ENCODE measurements at places on chromosomes 5 and 9.

GRCh38 chr9:91714874-91715615 is 235.0 kb downstream of the ROR2 start:
- no peak for DNase-seq

- DNase-seq = no peak
These were observed 15.6 kb downstream of the CIZ1 start for GRCh38 chr9:128175726-128176125.

- DNase-seq = no peak
These were observed 25.4 kb downstream of the SLC1A3 start for GRCh38 chr5:36631620-36632362.

- DNase-seq = no peak
These were observed 32.4 kb upstream of the RPL26L1 start for GRCh38 chr5:172926796-172927195.

GRCh38 chr5:43601454-43602260 is 1.3 kb upstream of the NNT start:
- DNase-seq = no peak

- DNase-seq = no peak
These were observed 195.5 kb downstream of the TMEM167A start for GRCh38 chr5:82881571-82882174.

GRCh38 chr9:109182940-109183798 is 16.1 kb upstream of the FRRS1L start:
- no peak for DNase-seq

DNA sequence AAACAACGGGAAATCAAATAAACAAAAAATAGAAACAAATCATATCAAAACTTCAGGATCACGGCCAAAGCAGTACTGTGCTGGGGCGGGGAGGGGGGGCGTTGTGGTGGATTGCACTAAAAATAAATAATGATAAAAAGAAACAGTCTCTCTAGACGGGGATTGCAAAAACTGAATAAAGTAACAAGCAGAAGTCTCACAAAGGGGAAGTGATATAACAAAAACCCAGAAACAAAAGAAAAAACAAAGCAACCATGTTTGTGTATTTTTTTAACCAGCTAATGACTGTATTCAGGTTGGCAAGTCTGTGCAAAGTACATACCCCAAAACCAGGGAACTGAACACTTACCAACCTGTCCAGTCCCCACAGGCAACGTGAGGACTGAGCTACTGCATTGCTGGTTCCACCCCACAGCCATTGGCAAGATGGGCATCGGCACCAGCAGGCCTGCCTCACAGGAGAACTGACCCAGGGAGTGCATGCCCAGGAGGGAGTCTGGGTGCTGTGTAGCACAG is 24.1 kb downstream of the BICD2 start:
- no peak for DNase-seq

- DNase-seq = no peak
These were observed 89.1 kb upstream of the BOD1 start for GRCh38 chr5:173705512-173706044.

DNA sequence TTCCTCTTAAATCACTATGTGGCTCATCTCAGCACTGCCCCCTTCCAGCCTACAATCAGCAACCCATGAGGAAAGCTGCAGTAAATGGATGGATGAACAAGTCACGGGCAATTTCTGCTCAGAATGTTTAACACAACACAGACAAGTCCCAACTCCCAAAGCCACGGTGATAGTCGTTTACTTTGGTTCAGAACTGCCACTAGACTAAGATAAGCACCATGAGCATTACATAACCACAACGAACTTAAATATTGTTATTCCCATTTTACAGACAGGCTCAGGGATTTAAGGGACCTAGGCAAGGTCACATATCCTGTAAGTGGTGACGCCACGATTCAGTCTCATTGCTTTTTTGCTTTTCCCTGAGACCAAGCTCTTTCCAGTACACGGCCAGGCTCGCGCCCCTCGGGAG is 2.0 kb upstream of the SMIM27 start:
- DNase-seq = no peak

GRCh38 chr9:133250741-133251170 is 24.2 kb downstream of the ABO start:
- DNase-seq = no peak

GRCh38 chr9:12680341-12680740 is 12.8 kb upstream of the TYRP1 start:
- peak; percentile 62 for DNase-seq

- DNase-seq = no peak
These were observed 725 bp downstream of the NDUFB6 start for GRCh38 chr9:32571969-32572899.

DNA sequence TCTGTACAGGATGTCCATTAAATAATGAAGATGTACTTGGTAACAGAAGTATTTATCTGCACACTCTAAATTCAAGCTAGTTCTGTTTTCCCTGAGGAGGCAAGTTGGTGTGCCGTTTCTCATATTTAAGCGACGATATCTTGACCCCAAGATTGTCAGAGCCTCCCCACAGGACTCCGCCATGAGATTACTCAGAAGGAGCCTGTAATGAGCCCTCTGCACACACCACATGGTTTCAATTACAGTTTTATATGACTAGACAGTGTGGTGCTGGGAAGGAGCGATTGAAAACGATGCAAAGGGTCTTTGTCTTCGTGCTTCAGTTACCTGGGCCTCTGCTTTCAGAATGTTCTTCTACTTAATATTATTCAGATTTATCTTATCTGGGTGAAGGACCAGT is 840.4 kb upstream of the WWC1 start:
- peak; percentile 29 for DNase-seq

DNA sequence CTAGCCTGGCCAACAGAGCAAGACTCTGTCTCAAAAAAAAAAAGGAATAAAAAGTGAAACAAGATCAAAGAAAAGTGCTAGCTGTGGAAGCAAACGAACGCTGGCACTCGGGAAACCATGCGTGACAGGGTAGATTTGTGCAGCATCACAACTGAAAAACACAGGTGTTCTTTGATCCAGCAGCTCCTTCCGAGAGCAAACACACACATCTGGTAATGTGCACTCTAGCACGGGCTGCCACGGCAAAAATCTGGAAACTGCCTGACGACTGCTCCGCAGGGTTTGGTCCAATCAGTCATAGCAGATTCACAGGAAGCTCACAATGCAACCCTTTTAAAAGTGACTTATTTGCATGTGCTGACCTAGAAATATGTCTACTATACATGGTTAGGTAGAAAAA is 80.0 kb downstream of the SYK start:
- DNase-seq = no peak

- DNase-seq = no peak
These were observed 868.0 kb upstream of the CTNND2 start for GRCh38 chr5:12772276-12772675.

DNA sequence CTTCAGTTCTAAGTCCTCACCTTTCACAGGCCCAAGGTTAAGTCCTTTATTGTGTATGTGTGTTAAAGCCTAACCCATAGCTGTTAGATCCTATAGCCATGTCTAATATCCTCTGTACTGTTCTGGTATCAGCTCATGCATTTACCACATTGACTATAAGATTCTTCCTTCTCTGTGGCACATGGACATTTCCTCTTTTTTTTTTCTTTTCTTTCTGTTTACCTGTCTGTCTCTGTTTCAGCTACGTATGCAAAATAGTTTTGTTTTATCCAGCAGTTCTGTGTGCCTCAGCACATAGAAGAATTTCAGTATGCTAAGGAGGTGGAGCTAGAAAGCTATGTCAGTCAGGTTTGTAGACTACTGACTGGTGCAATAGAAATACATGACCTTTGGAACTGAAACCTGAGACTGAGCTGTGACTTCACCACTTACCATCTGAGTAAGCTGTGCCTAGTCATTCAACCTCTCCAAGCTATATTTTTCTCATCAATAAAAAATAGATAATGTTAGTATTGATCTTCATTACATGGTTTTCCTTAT is 155.6 kb upstream of the VLDLR start:
- no peak for DNase-seq

GRCh38 chr5:56656846-56657726 is 158.3 kb upstream of the MAP3K1 start:
- DNase-seq = no peak

DNA sequence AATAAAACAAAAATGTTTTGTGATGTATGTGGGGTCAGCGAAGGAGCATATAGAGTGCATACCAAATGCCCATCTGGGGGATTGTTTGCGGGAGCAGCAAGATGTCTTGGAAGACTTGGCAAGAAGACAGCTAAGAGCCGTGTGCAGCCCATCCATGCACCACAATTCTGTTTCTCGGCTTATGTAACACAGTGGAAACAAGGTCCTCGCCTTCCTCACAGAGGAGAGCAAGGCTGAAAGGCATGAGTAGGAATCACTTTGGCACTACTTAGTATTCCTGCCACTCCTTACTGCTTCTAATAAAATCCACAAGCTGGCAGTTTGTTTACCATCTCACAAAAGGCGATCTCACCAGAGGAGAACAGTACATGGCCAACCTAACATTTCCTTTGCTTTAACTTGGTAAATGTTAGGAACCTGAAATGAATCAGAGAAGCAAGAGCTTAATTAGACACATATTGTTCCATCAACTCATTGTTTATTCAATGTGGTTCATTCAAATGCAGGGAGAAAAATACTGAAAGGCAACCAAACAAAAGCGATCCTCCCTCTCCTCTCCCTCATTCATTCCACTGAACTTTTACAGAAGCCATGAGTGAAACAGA is 648.1 kb downstream of the ACTL7B start:
- peak; percentile 29 for DNase-seq

DNA sequence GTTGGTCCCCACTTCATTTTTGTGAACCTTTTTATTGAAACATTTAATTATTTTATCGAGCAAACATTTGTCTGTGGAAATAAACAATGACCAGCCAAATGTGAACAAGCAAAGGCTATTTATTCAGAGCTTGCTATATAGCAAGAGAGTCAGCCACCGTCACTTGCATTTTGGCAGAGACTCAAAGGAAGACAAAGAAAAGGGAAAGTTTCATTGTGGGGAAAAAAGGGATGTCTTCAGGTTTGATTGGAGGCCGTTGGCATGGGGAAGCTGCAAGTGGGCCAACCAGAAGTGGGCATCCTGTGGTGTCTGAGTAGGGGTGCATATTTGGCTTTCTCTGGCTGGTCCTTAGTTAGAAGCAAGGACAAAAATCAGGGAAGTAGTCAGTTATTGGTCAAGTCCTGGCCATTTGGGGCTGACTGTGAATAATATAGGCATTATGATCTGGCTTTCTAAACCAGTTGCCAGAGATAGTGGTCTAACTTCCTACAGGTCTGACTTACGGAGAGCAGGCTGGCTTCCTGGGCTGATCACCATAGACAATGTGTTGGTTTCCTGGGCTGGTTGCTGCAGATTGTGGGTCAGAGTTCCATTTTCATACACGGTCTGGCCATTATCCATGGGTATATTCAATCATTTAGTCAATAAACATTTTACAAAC is 16.6 kb downstream of the ENC1 start:
- no peak for DNase-seq

DNA sequence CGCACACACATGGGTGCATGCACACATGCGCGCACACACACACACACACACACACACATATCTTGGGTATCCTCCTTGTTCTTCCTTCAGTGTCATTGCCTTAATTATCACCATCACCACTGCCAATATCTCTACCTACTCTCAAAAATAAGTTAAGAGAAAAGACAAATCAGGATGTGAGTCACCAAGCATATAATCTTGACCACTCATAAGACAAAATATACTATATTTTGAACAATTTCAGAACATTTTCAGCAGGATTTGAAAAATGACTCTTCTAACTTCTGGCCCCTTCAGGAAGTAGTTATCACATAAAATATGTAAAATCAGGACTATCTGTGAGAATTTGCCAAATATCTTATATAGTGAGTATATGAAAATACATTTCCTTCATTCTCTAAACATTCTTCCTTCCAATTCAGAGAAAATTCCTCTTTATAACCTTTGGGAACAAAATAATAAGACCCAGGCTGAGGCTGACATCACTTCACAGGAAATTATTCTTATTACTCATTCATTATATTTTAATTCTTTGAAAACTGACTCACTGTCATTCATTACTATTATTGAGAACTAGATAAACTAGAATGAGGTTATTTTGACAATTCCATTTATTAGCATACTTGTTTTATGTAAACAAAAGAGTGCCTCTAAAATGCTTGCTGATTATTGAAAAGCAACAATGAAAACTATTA is 772.0 kb upstream of the ACO1 start:
- DNase-seq = no peak

DNA sequence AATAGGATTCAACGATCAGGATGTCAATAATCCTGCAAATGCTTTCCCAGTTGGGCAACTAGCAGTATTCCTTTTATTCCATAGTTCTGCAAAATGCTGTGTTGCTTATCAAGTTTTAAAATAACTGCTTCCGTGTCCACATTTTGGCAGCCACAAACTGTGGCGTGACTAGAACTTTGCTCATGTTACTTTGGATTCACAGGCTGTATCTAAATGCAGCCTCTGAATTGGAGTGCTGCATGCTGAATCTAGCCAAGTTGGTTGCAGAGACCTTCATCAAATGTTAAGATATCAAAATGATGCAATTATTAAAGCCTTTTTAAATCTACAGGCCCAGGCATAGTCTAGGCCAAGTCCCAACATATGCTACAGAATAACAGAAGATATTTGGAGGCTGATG is 249.2 kb downstream of the NR2F1-AS1 start:
- no peak for DNase-seq

GRCh38 chr5:24609706-24610105 is 35.1 kb downstream of the CDH10 start:
- no peak for DNase-seq

DNA sequence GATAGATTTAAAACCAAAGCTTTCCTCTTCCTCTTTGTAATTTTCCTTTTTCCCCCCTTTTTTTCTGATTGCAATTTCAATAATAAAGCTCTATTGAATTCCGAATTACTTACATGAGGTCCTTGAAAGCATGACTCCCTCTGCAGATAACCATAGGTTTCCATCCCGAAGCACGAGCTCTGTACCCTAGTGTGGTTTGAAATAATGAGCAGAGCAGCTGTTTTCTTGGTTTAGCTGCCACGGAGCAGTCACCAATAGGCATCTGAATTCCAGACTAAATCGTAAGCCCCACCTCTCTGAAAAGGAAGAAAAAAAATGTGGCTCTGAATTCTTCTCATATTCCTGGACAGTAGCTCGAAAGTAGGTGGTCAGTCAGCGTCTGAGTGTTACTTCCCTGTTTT is 18.5 kb upstream of the GNE start:
- peak; percentile 57 for DNase-seq

DNA sequence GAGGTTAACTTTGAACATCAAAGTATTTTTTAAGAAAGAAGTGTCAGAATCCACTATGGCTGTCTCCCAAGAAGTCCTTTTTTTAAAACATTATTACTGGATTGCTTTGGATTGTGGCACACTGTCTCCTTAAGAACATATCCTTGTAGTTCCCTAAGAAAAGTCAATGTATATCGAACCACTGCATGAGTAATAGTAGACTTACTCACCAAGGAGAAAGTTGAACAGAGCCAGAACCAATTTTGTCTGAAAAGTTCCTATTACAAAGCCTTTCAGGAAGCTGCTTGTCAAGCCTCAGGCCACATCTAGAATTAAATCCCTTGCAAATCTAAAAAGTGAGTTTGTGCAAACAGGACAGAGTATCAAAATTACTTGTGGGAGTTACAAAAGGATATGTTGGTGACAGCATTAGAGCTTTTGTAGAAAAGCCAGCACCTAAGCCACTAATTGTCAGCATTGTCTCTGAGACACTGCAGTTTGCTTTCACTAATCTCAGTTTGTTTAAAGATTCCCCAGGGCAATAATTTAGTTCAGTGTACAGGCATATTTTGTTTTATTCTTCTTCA is 195.4 kb downstream of the MPDZ start:
- no peak for DNase-seq

GRCh38 chr9:28064241-28064815 is 491.0 kb upstream of the C9orf72 start:
- DNase-seq = no peak
